Stimulated activated CD4-positive, alpha-beta T cell treated with anti-CD3 and anti-CD28 coated beads, TNF-alpha, amount 100 ng/mL, for 24 hours (primary cell): ENCODE measurements at places on chromosomes 3 and 15.

- DNase-seq: no peak
Observed at GRCh38 chr3:62712746-62713145, 162.5 kb downstream of the CADPS start.

DNA sequence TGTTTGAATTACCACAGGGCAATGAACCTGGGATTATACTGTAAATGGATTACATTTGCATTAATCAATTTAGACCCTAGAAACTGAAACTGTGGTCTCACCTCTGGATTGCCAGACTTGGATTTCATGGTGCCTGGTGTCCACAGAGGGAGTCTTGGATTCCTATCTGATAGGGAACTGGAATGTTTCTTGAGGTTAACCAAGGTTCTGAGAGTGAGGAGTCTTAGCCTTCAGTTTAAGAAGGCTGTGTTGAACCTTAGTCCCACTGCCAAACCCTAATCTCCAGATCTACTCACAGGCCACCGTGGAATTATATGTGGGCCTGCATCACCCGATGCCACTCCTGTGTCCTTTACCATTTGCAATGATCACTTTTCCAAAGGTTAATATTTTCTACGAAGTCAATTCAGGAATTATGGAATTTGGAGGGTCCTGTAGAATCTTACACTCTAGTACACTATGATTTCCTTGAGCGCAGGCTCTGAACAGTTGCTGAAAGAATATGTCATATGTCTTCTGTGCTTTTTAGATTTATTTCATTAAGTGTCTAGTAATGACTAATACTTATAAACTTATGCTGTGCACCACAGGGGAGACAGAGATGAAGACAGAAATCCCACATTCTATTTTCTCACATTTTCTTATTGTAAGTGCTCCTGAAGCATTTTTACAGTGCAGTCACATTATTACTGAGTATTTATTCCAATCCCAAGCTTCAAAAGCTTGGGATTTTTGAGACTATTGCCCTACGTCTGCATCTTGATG lies 87.9 kb downstream of the EFL1 start:
- DNase-seq: no peak

DNA sequence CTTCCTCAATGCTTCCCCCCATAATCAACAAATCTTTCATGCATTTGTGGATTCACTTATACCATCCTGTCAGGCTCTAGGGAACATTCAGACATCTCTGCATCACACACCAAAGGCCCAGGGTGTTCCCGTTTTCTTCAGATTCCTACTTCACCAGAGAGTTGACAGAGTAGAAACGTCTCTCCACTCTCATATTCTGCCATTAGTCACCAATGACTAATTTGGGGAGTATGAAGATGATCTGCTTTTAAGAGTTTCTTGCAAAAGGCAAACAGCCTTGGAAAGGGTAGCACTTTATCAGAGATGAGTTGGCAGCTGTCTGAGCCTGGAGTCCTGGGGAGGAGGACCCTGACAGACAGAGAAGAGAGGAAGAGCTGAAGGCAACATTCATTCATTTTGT lies 55.8 kb upstream of the DGKG start:
- no peak for DNase-seq

- DNase-seq: no peak
Observed at GRCh38 chr3:58299839-58300516, 6.1 kb upstream of the RPP14 start.

DNA sequence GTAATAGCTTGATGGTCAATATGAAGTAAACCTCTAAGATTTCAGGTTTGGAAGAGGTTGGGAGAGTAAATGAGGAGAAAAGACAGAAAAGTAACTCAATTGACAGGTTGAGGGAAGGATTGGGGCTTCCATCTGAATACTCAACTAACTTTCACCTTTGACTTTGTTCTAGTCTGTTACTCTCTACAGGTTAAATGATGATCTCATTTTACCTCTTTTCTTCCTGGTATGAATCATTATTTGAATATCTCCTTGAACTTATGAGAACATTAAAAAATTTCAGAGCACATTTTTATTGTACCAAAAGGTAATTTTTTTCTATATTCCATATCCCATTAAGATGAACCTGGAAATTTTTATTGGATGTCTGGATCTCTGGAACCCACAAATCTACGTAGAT lies 87.9 kb upstream of the KCNH8 start:
- no peak for DNase-seq

DNA sequence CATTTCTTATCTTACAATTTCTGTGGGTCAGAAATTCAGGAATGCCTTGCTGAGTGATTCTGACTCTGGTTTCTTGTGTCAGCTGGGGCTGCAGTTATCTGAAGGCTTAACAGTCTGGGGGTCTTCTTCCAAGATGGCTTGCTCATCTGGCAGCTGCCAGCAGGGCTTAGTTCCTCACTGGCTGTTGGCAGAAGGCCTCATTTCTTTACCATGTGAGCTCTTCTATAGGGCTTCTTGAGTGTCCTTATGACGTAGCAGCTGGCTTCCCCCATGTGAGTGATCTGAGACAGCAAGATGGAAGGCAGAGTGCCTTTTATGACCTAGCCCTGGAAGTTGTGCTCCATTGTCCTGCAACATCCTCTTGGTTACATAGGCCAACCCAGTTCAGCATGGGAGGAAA lies 82.0 kb upstream of the PDZRN3 start:
- no peak for DNase-seq

- no peak for DNase-seq
Observed at GRCh38 chr15:69496001-69496400, 43.4 kb downstream of the RPLP1 start.

- no peak for DNase-seq
Observed at GRCh38 chr3:139440639-139441556, 35.4 kb downstream of the RBP2 start.

DNA sequence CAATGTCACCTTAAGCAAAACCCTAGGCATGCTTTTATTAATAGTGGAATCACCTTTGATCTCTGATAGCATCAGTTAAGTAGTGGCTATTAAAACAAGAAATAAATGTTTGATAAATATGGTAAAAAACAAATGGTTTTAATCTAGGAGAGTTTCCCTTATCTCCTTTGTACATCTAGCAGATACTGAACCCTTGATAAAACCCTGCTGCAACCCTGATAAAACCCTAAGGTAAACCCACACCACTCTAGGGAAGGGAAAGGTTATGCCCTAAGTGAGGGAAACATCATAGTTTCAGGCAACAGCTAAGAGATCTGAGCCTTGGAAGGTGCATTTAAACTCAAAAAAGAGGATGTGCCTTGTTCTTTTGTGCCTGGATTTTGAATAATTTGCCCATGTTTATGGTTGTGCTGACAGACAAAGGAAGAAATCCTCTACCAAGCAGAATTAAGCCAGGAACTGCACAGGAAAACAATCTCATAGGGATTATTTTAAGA lies 309.7 kb downstream of the FGF12 start:
- DNase-seq: no peak

DNA sequence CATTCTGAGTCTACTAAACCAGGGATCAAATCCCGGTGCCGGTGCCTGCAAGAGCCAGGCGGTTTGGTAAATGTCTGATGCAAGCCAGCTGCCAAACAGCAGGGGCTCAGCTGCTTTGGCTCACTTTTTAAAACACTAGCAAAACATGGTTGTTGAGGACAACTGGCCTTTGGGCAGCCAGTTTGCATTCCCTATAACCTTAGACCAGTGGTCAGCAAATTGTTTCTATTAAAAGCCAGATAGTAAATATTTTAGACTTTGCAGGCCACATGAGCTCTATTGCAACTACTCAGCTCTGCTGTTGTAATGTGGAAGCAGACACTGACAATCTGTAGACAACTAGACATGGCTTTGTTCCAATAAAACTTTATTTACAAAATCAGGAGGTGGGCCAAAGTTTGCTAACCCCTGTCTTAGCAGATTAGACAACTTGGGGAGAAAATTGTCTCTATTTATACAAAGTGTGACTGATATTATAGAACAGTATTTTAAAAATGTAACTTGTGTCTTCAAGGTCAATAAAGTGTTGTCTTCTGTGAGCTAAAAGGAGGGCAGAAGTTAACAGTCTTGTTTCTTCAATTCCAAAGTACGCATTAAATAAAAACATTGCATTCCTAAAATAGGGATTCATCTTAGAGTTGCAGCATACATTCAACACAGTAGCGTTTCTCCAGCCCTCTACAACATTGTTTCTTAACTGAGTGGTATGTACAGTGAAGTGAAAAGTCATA lies 67.6 kb downstream of the SSUH2 start:
- DNase-seq: no peak

- DNase-seq: no peak
Observed at GRCh38 chr15:85977586-85977985, 102.1 kb upstream of the AGBL1 start.

DNA sequence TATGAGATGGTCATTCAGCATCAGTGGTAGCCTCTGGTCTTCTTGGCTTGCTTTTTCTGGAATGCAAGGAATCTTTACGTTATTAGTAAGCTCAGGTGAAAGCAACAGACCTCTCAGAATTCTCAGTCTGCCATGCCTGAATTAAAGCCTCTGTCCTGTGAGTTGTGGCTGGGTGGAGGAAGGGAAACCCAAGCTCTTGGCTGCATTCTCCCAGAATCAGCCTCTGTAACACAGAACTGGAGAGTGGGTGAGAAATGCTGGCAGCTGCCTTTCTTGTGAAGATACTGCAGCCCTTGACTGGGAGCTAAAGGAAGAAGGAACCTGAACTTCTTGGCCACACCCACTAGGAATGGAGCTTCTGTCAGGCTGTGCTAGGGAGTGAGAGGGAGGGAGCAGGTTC lies 505.8 kb downstream of the EPHA3 start:
- DNase-seq: no peak

DNA sequence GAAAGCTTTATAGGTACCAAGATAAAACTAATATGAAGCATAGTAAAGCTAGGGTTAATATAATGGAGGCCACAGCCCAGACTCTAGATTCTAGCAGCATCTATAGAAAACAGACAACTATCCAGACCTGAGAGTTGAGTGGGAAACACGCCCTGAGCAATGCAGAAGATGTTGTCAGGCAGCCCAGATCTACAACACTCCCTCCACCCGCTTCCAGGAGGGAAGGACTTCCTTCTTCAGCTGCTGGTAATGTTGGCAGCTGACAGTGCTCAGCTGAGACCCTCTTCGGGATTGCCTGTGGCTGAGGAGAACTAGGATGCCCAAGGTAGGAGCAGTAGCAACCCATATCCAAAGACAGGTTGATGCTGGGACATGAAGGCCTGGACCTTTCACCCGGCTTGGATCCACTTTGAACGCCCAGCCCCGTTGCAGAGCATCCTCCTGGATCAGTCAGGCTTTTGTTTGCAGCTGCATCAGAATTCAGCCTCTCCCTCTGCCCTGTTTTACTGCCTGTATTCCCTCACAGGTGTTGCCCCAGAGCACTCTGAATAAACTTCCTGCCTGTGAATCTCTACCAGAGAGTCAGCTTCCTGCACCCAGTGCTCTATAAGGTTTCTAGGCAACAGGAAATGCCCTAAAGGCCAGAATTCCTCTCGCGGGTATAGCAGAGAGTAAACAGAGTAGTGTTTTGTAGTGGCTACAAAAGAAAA lies 174.7 kb upstream of the IL12A start:
- no peak for DNase-seq

GRCh38 chr3:12158387-12159226 lies at the start of gene TIMP4:
TSS of gene TIMP4 (minus strand) at chr3:12158912. CDS start at chr3:12158840, 72 bp downstream.
- DNase-seq: no peak

DNA sequence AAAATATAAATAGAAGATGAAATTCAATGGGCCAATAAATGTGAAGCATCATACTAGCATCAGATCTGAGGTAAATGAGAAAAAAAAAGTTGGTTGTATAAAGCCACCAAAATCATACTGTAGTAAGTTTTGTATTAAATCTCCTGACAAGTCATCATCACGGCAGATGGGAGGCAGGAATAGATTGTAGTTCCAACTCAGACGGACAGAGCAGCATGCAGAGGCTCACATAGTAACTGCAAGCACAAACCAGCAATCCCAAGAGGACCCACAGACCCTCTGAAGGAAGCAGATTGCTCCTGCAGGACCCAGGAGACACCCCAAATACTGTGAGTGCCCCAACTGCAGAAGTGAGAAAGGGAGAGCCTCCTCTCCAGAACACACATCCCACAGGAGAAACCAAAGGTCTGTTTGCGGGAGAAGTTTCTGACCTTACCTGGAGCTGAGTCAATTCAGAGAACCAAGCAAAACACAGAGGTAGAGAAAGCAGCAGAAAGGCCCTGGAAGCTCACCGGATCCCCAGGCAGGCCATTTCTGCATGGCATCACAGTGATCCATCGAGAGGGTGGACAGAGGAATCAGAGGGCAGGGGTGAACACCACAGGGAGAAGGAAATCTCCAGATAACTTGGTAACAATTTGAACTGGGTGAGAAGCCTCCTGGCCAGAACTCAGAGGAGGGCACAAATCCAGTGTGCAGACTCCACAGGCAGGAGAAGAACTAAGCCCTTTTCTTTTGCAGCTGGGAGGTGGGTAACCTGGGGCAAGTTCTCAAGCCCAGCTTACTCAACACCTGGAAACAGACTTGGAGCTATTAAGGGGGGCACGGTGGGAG lies 141.6 kb upstream of the ARHGEF26 start:
- no peak for DNase-seq

- DNase-seq: no peak
Observed at GRCh38 chr3:66164155-66164554, 56.6 kb upstream of the SLC25A26 start.

DNA sequence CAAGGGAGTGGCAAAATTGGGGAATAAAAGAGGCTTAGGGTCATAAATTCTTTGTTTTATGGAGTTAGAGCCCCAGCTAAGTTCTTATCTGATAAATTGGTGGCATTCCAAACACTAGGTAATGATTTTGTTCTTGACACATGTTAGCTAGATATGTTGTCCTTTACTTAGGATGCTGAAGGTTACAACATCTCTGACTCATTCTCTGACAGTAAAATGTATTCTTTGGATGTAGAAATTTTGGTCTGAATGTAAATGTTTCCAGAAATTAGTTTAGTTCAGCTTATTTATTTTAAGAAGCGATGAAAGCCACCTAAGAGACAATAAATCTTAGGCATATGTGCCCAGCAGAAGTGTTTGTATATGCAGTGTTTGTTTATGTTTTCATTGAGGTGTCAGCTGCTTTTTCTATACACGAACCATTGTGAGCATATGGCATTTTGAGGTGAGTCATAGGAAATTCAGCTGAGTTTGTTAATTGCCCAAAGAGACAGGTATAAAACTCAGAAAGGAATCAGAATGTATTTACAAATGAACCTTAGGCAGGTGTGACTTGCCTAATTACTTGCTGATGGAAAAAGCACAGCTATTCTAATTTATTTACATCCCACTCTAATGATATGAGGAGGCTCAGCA lies 247.7 kb downstream of the AGBL1 start:
- no peak for DNase-seq

- peak; percentile 23 for DNase-seq
Observed at GRCh38 chr3:49723296-49723627, 489 bp downstream of the GMPPB start.

DNA sequence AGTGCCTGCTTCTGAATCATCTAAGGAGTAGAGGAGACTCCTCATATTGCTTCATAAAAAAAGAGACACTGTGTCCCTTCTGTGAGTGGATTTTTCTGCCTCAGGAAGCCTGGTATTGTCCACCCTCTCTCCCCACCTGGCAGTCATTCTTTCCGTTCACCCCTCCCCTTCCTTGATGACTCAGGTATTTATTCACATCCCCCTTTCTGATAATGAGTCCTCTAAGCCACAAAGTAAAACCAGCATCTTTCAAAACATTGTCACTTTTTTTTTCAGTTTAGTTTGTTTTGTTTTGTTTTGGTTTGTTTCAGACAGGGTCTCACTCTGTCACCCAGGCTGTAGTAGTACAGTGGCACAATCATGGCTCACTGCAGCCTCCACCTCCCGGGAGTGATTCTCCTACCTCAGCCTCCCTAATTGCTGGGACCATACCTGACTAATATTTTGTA lies 65.2 kb upstream of the UBE2E1 start:
- peak; percentile 8 for DNase-seq
